ENCODE measurements at places on chromosomes 16 and 17. TPM values are rescaled to one million over a fixed set of nuclear protein-coding genes. Genes with fewer than 3 reads are reported as not detected.

DNA sequence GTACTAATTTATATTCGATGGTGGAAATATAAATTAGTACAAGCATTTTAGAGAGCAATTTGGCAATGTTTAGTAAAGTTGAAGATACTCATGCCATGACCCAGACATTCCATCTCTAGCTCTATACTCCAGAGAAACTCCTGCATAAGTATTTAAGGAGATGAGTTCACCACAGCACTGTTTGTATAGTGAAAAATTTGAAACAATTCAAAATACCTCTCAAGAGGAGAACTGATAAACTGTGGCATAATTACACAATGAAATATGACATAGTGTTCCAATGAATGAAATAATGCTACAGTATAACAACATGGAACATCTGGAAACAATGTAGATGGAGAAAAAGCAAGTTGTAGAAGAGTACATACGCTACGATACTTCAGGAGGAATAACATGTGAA is 48.6 kb upstream of the IRX3 start:
- no peak overlapping the region for H3K4me3 ChIP-seq
- peaks cover 35% of the 10 kb centered on the region for H3K4me1 ChIP-seq
- H3K36me3 ChIP-seq, result no peaks in the 10 kb centered on the region
- H3K27me3 ChIP-seq, result no peaks in the 10 kb centered on the region
- DNase-seq, result no peak

TUBG2 gene
- total RNA-seq, result 15.3 TPM

DNA sequence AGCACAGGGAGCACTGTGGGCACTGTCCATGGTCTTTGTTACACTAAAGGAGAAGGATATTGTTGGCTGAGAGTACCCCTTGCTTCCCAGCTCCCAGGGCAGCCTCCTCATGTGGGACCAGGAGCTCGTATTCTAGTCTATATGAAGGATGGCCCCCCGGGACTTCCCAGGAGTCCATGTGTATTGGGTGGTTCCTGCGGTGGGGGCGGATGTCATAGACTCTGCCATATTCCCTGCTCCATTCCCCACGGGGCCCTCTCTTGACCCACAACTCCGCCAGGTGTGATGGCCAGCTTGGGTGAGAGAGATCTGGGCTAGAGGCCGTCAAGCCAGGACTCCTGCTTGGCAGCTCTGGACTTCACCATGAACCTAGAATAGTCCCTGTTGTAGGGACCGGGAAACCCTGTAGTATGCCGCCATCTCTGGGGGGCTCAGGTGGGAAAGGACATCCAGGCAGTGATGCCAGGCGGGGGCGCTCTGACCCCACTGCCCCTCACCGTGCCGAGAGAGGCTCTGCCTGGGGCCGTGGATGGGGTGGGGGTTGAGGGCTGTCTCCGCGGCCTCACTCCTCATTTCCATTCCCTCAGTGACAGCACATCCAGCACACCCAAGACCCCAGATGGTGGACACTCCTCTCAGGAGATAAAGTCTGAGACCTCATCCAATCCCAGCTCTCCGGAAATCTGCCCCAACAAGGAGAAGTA is 37.8 kb downstream of the OR1D5 start:
- H3K36me3 ChIP-seq, result peaks cover 26% of the 10 kb centered on the region
- H3K4me1 ChIP-seq, result no peaks in the 10 kb centered on the region
- H3K27me3 ChIP-seq, result no peaks in the 10 kb centered on the region
- H3K4me3 ChIP-seq, result no peak overlapping the region
- no peak for DNase-seq

PRR35 gene
- 1.4 TPM for total RNA-seq

GRCh38 chr16:16110111-16110490 is 113.2 kb downstream of the ABCC6 start:
- no peaks in the 10 kb centered on the region for H3K27me3 ChIP-seq
- no peak overlapping the region for H3K27ac ChIP-seq
- H3K4me1 ChIP-seq, result no peaks in the 10 kb centered on the region
- DNase-seq, result no peak
- H3K4me3 ChIP-seq, result no peak overlapping the region

BRICD5 gene
- total RNA-seq, result 5.3 TPM

DNA sequence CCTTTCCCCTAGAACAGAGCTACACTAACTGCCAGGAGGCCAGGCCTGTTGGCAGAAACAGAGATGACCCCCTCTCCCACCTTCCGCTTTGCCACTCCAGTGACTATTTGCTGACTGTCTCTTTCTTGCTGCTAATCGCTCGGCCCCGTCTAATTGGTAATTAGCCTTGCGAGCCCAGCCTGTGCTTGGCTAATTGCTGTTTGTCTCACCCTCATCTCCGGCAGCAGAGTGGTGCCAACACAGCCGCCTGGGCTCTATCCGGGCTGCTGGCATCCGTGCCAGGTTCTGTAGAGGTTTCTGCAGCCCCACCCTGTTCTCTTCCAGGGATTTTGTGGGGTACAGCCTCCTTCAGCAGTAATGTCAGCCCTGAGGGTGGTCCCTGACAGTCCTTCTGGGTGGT is 27.4 kb upstream of the PHB1 start:
- no peak overlapping the region for H3K27ac ChIP-seq
- no peak for DNase-seq
- no peak overlapping the region for H3K4me3 ChIP-seq
- peaks cover 26% of the 10 kb centered on the region for H3K27me3 ChIP-seq
- peaks cover 1% of the 10 kb centered on the region for H3K36me3 ChIP-seq

TMC5 gene
- 2.3 TPM for total RNA-seq

MMP25 gene
- 18.8 TPM for total RNA-seq

GRCh38 chr16:89422527-89422904 is 67.8 kb downstream of the ANKRD11 start:
- no peak overlapping the region for H3K4me3 ChIP-seq
- H3K4me1 ChIP-seq, result peaks cover 53% of the 10 kb centered on the region
- no peak for DNase-seq
- peak overlapping the region; percentile 39 for H3K27ac ChIP-seq
- no peaks in the 10 kb centered on the region for H3K36me3 ChIP-seq
- no peaks in the 10 kb centered on the region for H3K27me3 ChIP-seq

SMIM36 gene
- not detected for total RNA-seq

- no peak overlapping the region for H3K27ac ChIP-seq
- H3K4me3 ChIP-seq, result no peak overlapping the region
- DNase-seq, result peak; percentile 56
Observed at GRCh38 chr17:64491034-64491860, 5.6 kb downstream of the POLG2 start.

DNA sequence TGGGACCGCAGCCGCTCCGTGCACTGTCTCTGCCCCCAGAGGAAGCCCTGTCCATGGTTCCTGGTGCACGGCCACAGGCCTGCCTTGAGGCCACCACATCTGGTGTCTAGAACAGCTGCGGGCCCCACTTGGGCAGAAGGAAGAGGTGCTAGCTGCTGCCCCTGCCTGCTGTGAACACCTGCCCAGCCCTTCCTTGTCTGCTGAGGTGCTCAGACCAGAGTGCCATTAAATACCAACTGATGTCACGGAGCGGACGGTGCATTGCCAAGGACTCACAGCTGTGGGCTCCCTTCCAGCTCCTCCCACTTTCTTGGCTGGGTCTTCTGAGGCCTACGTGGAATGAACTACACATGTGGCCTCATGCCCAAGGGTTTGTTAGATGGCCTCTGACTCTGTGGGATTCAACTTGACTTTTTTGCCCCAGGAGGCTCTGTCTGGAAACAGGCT is 146.1 kb downstream of the RAB11FIP4 start:
- DNase-seq, result no peak
- no peaks in the 10 kb centered on the region for H3K36me3 ChIP-seq
- H3K4me1 ChIP-seq, result no peaks in the 10 kb centered on the region
- H3K27me3 ChIP-seq, result no peaks in the 10 kb centered on the region
- H3K4me3 ChIP-seq, result no peak overlapping the region

- no peak overlapping the region for H3K27ac ChIP-seq
- no peaks in the 10 kb centered on the region for H3K4me1 ChIP-seq
- DNase-seq, result no peak
Observed at GRCh38 chr17:45299361-45299760, 17.5 kb downstream of the MAP3K14 start.

DNA sequence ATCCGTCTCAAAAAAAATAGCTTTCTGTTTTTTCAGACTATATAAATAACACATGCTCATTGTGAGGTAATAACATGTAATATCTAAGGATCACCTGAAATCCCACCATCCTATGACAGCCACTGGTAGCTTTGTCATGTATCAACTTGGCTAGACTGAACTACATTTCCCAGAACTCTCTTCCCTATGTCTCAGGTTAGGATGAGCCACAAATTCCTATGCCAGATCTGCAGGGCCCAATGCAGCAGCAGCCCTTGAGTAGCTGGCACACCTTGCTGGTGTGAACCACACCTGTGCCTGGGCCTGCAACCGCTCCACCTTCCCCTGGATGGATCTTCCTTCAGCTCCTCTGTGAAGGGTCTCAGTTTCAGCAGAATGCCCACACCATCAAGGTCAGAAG is 28.1 kb downstream of the OGFOD1 start:
- H3K27me3 ChIP-seq, result no peaks in the 10 kb centered on the region
- H3K27ac ChIP-seq, result no peak overlapping the region
- no peak overlapping the region for H3K4me3 ChIP-seq
- H3K4me1 ChIP-seq, result no peaks in the 10 kb centered on the region
- peaks cover 23% of the 10 kb centered on the region for H3K36me3 ChIP-seq

GRCh38 chr17:218432-219110 is 37.1 kb upstream of the DOC2B start:
- no peak overlapping the region for H3K27ac ChIP-seq
- no peak for DNase-seq
- H3K4me3 ChIP-seq, result no peak overlapping the region
- H3K27me3 ChIP-seq, result no peaks in the 10 kb centered on the region
- no peaks in the 10 kb centered on the region for H3K36me3 ChIP-seq
- peaks cover 9% of the 10 kb centered on the region for H3K4me1 ChIP-seq

DNA sequence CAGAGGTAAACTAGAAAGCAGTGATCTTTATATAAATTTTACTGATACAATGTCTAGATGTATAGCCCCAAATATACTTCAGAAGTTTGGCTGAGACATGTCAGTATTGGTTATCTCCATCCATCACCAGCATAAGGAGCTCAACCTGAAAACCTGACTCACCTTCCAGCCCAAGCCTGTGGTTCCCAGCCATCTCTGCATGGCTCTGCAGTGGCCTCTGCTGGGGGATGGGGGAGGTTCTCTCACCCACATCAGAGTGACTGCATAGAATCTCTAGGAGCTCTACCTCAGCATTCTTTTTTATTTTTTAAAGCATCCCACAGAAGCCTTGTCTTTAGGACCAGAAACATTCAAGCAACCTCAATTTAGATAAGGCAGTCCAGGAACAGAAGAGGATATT is 27.3 kb downstream of the USP7 start:
- peaks cover 36% of the 10 kb centered on the region for H3K4me1 ChIP-seq
- no peaks in the 10 kb centered on the region for H3K36me3 ChIP-seq
- DNase-seq, result peak; percentile 87
- no peak overlapping the region for H3K27ac ChIP-seq
- H3K27me3 ChIP-seq, result no peaks in the 10 kb centered on the region

RNF227 gene
- 1.4 TPM for total RNA-seq

COTL1 gene
- 117 TPM for total RNA-seq

ZPBP2 gene
- total RNA-seq, result not detected

MPV17L gene
- 11.7 TPM for total RNA-seq

BFAR gene
- total RNA-seq, result 126 TPM

DNA sequence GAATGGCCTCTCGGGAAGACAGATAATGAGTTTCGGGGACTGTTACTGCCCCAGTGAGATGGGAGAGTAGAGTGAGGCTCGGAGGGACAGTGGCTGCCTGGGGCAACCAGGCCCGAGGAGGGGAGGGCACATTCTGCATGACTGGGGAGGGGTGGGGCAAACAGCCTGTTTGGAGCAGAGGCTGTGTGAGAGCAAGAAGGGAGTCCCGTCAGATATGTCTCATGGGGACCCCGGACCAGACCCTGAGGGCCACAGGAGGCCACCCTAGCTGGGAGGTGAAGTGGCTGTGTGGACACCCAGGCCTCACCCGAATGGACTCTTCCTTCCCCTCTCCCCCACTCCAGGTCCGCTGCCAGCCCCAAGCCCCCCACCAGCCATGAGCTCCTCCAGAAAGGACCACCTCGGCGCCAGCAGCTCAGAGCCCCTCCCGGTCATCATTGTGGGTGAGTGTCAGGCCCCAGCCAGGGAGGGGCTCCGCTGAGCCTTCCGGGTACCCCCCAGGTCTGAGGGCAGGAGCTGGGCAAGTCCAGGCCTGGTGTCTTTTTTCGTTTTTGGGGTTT is 4.3 kb downstream of the OSGIN1 start:
- H3K27ac ChIP-seq, result no peak overlapping the region
- H3K27me3 ChIP-seq, result no peaks in the 10 kb centered on the region
- no peaks in the 10 kb centered on the region for H3K4me1 ChIP-seq

ARHGAP23 gene
- 150 TPM for total RNA-seq

- no peak overlapping the region for H3K4me3 ChIP-seq
- H3K4me1 ChIP-seq, result no peaks in the 10 kb centered on the region
- DNase-seq, result no peak
- no peaks in the 10 kb centered on the region for H3K27me3 ChIP-seq
- no peak overlapping the region for H3K27ac ChIP-seq
Observed at GRCh38 chr16:66293932-66294331, 72.6 kb upstream of the CDH5 start.

CRHR1 gene
- total RNA-seq, result 0.76 TPM

GRCh38 chr16:71528863-71529262 is 2.6 kb downstream of the CHST4 start:
- H3K4me3 ChIP-seq, result no peak overlapping the region
- peaks cover 27% of the 10 kb centered on the region for H3K4me1 ChIP-seq
- no peak overlapping the region for H3K27ac ChIP-seq
- no peak for DNase-seq
- no peaks in the 10 kb centered on the region for H3K27me3 ChIP-seq
- H3K36me3 ChIP-seq, result no peaks in the 10 kb centered on the region

- no peaks in the 10 kb centered on the region for H3K27me3 ChIP-seq
- no peak overlapping the region for H3K4me3 ChIP-seq
- no peak for DNase-seq
- H3K4me1 ChIP-seq, result no peaks in the 10 kb centered on the region
- H3K36me3 ChIP-seq, result no peaks in the 10 kb centered on the region
- H3K27ac ChIP-seq, result no peak overlapping the region
Observed at GRCh38 chr17:51029568-51030463, 90.9 kb downstream of the SPAG9 start.

ALDH3A1 gene
- total RNA-seq, result 0.17 TPM

DNA sequence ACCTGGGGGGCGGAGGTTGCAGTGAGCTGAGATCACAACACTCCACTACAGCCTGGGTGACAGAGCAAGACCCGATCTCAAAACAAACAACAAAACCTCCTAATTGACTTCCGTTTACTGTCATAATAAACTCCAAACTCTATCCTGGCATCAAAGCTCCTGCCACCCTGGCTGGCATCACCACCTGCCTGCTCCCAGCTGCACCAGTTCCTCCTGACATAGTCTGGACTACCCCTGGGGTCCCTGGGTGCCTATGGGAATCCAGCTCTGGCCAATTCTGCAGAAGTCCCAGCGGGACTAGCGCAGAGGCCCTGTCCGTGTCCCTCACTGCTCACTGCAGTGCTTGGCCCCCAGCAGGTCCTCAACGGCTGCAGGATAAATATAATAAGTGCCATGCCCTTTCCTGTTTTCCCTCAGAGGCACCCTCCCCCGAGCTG is 723 bp downstream of the NTHL1 start:
- peaks cover 10% of the 10 kb centered on the region for H3K4me1 ChIP-seq
- no peaks in the 10 kb centered on the region for H3K36me3 ChIP-seq
- H3K27ac ChIP-seq, result no peak overlapping the region
- DNase-seq, result no peak
- no peaks in the 10 kb centered on the region for H3K27me3 ChIP-seq

GNAO1 gene
- total RNA-seq, result 20.0 TPM

GRCh38 chr16:30710971-30711370 is 12.0 kb downstream of the SRCAP start:
- H3K36me3 ChIP-seq, result peaks cover 79% of the 10 kb centered on the region
- H3K27me3 ChIP-seq, result no peaks in the 10 kb centered on the region
- no peak overlapping the region for H3K27ac ChIP-seq
- DNase-seq, result no peak

- H3K4me1 ChIP-seq, result no peaks in the 10 kb centered on the region
- peak; percentile 88 for DNase-seq
- H3K27ac ChIP-seq, result 0 out of 2 replicates have a peak overlapping the region, but pooled peaks have one; percentile 63
- H3K4me3 ChIP-seq, result no peak overlapping the region
Observed at GRCh38 chr17:49407981-49408501, 6.6 kb downstream of the PHB1 start.

GAST gene
- not detected for total RNA-seq

LPO gene
- 0.62 TPM for total RNA-seq

SLC38A8 gene
- not detected for total RNA-seq
